NCI-H226 (cell line): ENCODE measurements at places on chromosomes 2 and 18.

GRCh38 chr2:239257511-239257937, 143.3 kb downstream of the HDAC4 start:
- DNase-seq, result peak; percentile 47

DNA sequence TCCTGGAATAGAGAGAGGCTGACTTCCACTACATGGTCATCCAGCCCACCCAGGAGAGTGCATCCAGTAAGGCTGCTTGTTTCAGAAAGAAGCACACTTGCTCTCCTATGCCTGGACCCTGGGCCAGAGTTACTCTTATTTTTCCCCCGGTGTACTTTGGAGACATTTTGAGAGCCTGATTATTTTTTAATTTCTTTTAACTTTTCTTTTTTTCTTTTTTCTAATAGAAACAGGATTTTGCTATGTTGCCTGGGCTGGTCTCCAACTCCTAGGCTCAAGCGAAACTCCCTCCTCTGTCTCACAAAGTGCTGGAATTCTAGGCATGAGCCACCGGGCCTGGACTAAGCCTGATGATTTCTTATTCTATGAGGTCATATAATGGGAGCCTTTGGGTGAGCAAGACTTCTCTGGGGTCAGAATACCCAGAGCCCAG, 62.2 kb downstream of the RPL37A start:
- peak; percentile 65 for DNase-seq

- DNase-seq, result no peak
Measured at GRCh38 chr2:26185954-26186770, 13.3 kb downstream of the GAREM2 start.

DNA sequence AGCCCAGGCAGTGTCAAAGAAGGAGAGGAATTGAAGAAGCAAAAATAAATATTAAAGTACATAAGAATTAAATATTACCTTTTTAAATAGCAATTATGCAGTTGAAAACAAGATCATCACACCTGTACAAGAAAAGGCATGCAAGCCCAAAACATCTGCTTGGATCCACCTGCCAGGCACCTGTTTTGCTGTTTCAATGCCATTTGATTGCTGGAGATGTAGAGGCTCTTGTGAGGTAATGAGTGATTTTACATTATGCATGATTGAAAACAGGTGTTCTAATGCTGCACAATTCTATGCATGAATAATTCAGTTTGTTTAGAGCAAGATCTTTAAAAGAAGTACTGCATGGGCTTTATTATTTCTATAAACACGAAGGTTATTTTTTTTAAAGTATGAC, 700.6 kb upstream of the ZEB2 start:
- DNase-seq, result no peak

GRCh38 chr18:6712401-6712800, 17.1 kb upstream of the ARHGAP28 start:
- no peak for DNase-seq

DNA sequence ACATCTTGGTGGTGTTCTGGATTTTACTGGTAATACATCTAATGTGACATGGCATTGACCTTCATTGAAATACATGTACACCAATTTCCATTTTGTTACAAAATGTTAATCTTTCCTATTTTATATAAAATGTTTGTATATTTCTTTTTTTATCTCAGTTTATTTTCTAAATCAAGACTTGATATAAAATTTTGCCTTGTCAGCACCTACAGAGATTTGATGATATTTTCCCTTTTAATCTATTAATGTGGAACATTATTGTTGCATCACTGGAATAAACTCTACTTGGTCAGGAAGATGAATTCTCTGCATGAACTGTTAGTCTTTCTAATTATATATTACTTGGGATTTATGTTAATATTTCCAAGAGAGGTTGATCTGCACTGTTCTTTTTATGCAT, 294.0 kb upstream of the ETAA1 start:
- no peak for DNase-seq

- DNase-seq, result peak; percentile 59
Measured at GRCh38 chr2:172928756-172929155, 146.9 kb upstream of the MAP3K20 start.

GRCh38 chr18:11882636-11883035, 25.5 kb downstream of the MPPE1 start:
- no peak for DNase-seq

- no peak for DNase-seq
Measured at GRCh38 chr2:180539541-180539940, 440.9 kb upstream of the UBE2E3 start.

DNA sequence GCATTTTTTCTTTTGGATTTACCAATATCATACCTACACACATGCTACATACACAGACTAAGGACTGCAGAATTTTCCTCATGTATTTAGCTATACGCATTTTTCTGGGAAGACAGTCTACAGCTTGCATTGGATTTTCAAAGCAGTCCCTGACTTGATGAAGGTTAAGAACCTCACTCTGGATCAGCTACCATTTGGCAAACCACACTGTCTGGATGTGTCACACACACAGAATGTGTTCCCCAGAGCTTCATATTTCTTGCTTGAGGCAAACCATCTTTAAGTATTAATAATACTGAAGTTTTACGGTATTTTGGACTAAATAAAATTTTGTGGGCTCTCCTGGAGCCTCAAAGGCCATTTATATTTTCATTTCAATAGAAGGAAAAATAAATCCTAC, 102.3 kb downstream of the TCF4 start:
- no peak for DNase-seq

DNA sequence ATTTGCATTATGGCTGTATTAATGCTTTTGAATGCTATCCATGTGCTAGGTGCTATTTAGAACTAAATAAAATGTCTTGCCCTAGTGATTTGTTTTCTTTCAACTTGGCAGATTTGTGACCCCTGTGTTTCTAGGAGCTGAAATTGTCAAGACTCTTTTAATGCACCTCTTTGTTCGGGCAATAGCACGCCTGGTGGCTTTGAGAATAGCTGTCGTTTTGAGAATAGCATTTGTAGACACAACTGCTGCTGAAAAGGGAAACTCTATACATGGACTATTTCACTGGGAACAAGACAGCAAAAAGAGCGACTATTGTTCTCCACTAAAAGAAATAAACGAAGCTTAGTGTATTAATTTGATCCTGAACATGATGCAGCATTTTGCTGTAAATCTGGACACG, 352.1 kb upstream of the ZNF521 start:
- no peak for DNase-seq

GRCh38 chr2:36476411-36476810, 120.8 kb downstream of the CRIM1 start:
- DNase-seq, result no peak

- DNase-seq, result no peak
Measured at GRCh38 chr2:109277406-109277805, 148.4 kb downstream of the SH3RF3 start.

DNA sequence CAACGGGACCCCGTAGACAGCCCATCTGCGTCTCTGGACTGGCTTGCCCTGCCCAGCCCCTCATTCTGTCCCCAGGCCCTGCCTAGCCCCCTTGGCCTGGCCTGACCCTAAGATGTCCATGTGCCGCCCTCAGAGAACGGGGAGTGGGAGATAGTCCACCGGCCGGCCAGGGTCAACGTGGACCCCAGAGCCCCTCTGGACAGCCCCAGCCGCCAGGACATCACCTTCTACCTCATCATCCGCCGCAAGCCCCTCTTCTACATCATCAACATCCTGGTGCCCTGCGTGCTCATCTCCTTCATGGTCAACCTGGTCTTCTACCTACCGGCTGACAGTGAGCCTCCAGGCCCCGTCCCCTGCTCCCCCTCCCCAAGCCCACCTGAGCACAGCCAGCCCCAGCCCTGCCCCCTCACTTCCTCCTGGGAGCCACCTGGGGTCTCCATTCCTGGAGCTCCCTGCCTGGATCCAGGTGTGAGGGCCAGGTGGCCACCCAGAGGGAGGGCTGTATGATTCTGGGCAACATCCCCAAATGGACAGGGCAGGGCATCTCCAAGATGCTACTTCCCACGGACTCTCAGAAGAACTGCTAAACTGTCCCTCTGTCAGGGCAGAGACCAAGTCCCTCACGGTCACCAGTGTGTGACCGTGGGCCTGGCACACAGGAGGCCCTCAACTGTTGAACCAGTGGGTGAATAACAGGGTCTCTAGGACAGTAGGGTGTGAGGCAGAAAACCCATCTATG, 4.0 kb downstream of the CHRND start:
- DNase-seq, result no peak

DNA sequence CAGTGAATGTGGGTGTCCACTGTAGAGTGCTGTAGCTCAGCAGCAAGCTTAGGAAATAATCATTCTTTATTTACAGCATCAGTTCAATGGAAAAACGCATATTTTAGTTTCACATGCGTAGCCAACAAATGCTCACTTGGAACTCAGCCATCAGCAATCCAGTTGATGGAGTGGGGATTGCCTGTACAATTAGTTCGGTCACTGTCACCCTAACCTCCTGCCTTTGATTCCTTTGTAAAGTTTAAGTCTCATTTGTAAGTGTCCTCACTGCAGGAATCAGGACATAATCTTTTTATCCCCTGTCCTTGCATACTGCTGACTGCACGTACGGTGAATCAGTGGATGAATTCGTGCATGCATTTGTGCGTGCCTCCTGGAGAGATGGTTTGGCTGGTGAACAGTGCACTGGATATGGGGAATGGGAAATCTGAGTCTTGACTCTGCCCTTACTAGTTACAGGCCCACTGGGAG, 55.9 kb downstream of the RAB31 start:
- DNase-seq, result no peak

DNA sequence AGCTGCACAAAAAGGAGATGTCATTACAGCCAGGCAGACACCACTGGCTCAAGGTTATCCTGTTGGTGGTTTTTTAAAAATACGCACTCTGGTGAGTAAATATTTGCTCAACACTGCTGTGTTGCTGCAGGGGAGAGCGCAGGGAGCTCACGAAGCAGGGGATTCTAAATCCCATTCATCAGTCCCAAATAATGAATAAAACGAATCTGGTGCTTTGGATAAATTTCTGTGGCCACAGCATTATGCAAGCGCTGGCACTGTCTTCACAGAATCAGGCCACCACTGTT, 256.2 kb downstream of the HDAC4 start:
- no peak for DNase-seq

DNA sequence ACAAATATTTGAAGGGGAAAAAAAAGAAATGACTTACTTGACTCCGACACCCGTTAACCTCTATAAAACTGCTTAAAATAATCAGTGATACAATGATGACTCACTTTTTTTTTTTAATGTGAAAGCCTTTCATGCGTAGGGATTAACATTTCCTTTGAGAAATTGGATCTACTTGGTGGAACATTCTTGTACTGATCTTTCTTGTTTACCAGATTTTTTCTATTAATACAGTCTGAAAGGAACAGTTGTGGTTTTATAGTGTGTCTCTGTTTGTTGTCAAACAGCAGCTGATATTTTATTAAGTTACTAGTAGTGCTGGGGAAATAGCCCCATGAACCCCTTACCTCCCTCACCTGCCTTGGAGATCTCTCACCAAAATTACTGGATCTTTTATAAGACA, 40.2 kb upstream of the NEB start:
- peak; percentile 5 for DNase-seq

GRCh38 chr2:41600460-41600859, 447.4 kb upstream of the PKDCC start:
- no peak for DNase-seq

DNA sequence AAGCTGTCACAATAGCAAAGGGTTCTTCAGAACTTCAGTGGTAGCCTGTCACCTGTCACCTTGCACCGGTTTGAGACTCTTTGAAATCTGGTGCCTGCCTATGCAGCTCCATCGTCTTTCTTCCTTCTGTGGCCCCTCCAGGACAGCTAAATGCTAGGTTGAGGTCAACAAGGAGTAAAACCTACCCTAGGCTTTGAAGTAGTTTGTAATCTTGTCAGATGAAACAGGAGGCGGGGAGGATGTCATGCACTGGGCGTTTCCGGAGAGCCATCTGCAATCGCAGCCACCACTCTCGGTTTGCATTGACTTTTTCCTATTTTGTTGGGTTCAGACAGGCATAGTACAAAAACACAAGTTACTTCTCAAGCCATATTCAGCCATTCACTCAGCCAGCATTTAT, 116.7 kb downstream of the LPIN1 start:
- no peak for DNase-seq

GRCh38 chr18:3603421-3604234, 153.7 kb downstream of the TGIF1 start:
- peak; percentile 94 for DNase-seq

- no peak for DNase-seq
Measured at GRCh38 chr2:18855027-18855426, 265.7 kb upstream of the NT5C1B start.

DNA sequence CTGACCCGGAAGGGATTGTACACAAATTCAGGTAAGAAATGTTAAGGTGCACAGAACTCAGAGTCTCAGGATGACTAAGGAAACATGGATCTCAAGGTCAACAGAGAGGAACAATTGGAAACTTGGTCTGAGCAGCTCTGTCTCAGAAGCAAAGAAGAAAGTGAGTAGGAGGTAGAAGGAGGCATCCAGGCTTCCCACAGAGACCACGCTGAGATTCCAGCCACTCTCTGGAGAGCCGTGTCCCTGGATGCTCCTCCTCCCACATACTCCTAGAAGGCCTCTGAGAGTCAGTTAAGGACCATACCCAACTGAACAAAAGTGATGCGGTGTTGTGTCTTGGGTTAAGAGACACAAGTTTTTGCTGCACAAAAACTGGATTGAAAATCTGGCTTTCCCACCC, 8.6 kb upstream of the PLB1 start:
- no peak for DNase-seq

- no peak for DNase-seq
Measured at GRCh38 chr2:183901931-183902330, 696.4 kb upstream of the ZNF804A start.

- DNase-seq, result no peak
Measured at GRCh38 chr2:169107645-169108044, 38.3 kb downstream of the DHRS9 start.

- no peak for DNase-seq
Measured at GRCh38 chr2:17545680-17546613, 5.5 kb downstream of the VSNL1 start.

DNA sequence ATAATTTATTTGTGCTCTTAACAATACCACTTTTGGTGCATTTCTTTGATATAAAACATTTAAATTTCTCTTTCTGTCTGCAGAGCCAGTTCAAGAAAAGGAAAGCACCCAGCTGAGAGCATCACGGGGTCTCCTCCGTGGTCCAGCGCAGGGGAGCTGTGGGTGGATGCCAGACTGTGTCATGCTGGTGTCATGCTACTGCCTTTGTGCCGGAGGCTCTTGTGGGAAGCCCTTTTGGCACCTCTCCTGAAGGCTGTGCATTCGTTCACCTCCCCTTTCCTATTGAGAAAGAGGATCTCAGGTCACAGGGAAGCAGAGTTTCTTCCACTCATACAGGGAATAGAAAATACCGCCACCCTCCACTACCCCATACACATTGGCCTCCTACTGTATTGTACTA, 450.4 kb downstream of the GALR1 start:
- no peak for DNase-seq

DNA sequence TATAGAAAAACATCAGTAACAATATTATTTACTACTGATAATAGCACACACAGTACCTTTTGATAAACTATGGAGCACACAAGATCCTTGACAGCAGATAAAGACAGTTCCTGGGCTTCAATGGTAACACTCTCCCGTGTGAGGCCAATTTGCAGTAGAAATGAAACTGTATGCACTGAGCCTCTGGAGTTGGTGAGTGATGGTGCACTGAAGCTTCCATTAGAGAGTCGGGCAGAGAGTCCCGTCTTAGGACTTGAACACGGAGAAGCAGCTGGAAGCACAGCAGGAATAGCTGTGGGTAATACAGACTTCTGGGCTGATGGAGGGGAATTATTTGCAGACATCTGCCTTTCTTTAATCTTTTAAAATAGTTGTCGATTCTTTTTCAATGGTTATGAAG, 8.5 kb downstream of the PRKD3 start:
- DNase-seq, result no peak

- no peak for DNase-seq
Measured at GRCh38 chr2:128537646-128538045, 219.0 kb upstream of the HS6ST1 start.

- peak; percentile 65 for DNase-seq
Measured at GRCh38 chr18:63970809-63971205, 926 bp downstream of the SERPINB8 start.
